Jurkat, Clone E6-1 (cell line): ENCODE measurements at places on chromosomes 3 and 15.

DNA sequence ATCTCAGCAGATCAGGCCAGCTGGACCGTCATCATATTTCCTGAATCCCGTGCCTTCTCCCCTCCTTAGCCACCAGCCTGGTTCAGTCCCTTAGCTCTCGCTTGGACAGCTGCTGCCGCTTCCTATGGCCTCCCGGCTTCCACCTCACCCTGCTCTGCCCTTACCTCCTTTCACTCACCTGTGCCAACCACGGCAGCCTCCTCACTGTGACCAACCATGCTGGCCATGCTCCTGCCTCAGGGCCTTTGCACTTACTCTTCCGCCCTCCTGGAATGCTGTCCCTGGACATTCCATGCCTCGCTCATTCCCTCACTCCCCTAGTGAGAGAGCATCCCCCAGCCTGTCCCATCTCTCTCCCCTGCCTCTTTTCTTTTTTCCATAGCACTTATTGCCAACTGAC lies 19.2 kb downstream of the GRIP2 start:
- no peak for DNase-seq

GRCh38 chr3:49602877-49603411 lies 48.7 kb downstream of the BSN start:
- peak; percentile 39 for DNase-seq

GRCh38 chr3:120726791-120727190 lies 15.5 kb downstream of the RABL3 start:
- DNase-seq = no peak

DNA sequence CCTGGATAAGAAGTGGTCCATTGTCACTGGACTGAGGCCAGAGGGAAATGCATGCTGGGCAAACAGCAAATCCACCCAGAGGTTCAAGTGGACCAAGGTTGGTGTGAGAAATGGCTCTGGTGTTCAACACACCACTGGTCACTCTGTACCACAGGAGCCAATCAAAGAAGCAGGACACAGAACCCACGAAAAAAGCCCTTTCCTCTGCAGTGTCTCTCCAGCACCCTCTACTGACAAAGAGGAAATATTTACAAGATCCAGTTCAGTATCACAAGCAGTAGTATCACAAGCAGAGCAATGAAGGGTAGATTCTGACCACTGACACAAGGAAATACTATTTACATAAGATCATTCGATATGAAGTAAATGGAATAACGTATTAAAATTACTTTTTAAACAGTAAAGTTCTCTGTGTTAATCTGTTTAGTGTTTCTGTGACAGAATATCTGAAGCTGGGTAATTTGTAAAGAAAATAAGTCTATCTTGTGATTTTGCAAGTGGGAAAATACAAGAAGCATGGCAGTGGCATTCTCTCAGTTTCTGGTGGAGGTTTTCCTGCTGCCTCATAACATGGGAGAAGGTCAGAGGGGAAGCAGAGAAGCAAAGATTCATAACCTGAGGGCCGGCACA lies 390.7 kb downstream of the EFHB start:
- DNase-seq = no peak

DNA sequence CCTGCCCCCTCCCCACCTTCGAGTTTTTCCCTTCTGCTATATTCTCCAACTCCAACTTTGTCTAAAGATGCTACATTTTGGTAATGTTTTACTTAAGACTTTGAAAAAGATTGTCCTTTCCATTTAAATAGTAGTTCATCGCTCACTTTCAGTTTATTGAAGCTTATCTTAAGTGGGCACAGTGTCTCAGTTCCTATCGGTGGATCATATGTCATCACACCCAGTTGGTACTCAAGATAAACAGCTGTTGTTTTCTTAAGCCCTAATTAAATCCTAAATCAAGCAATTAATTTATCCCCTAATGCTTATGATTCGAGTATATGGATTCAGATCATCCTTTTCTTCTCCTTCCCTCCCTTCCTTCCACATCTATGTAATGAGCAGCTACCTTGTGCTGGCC lies 210.7 kb downstream of the TLE3 start:
- DNase-seq = no peak

- no peak for DNase-seq
Observed at GRCh38 chr3:114490829-114491228, 197.0 kb downstream of the TIGIT start.

DNA sequence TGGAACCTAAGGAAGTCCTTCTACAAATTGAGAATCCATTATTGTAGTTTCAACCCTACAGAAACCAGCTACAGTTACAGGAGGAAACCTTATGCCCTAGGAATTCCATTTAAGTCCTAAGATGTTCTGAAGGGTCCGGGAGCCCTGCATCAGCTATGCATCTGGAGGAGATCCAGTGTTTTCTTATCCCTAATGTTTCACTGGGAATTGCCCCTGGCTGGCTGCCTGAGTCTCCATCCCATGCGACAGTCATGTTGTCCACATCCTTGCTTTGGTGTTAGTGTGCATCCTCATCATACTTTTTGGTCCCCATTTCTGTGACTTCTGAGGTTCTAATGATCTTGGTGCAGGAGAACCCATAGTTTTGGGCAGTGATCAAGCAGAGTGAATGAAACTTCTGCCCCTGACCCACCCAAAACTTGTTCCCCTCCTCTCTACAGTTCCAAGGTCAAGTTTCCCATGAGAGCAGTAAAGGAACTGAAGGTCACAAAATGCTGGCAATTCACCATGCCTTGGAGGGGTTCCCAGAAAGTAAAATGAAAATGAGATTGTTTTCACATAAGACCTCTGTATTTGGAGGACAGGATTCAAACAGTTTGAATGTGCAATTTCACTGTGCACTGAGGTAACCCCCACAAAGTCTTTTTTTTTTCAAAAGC lies 121.9 kb upstream of the PHLDB2 start:
- no peak for DNase-seq

DNA sequence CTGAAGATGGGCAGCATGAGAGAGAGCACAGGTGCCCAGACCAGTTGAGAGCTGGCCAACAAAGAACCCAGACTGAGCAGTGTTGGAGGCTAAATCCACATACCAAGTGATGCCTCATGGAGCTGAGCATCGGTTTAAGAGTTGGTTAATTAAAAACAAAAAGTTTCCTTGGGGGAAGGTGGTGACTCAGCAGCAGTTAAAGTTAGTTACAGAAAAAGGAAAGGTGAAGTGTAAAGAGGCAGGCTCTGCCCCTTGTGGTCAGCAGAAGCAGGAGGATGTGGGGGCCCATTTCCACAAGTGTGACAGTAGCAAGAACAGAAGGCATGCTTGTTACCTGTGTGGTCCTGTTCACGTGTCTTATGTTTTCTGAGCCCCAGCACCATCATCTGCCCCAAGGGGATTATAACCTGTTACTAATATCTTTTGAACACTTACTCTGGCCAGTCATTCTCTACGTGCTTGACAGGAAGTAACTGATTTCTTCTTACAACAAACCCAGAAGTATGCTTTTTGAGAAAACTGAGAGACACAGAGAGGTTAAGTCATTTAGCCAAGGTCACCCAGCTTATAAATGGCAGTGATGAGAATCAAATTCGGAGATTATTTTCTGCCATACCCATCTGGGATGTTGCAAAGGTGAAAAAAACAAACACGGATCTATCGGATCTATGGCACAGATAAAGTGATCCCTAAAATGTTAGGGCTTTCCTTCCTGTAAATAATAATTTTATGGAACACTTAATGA lies 91.0 kb downstream of the EPHB1 start:
- DNase-seq = peak; percentile 46

DNA sequence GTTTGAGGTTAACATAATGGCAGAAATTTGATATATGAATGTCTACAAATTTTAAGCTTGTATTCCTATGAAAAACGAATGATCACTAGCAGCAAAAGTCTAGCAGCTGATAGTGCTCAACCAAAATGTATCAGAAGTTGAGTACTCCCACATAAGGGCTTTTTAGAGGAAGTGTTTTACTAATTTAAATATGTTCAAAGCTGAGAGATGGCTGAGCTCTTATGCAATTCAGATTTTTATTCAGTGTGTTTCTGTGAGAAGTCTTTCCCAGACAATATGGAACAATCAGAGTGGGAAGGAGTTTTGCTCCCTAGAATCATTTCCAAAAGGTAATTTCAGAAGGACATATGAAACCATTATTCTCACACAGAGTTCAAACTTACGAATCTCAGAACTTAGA lies 327.0 kb downstream of the ZPLD1 start:
- DNase-seq = no peak

DNA sequence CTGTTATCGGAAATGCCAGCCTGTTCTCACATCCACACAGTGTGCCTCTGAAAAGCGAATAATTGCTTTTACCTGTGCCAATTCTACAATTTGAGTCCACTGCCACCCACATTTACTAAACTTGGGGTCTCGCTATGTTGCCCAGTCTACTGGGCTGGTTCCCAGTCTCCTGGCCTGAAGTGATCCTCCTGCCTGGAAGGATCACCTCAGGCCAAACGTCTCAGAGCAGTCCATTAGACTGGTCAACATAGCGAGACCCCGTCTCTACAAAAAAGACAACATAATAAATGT lies 827 bp upstream of the INO80 start:
- DNase-seq = no peak

DNA sequence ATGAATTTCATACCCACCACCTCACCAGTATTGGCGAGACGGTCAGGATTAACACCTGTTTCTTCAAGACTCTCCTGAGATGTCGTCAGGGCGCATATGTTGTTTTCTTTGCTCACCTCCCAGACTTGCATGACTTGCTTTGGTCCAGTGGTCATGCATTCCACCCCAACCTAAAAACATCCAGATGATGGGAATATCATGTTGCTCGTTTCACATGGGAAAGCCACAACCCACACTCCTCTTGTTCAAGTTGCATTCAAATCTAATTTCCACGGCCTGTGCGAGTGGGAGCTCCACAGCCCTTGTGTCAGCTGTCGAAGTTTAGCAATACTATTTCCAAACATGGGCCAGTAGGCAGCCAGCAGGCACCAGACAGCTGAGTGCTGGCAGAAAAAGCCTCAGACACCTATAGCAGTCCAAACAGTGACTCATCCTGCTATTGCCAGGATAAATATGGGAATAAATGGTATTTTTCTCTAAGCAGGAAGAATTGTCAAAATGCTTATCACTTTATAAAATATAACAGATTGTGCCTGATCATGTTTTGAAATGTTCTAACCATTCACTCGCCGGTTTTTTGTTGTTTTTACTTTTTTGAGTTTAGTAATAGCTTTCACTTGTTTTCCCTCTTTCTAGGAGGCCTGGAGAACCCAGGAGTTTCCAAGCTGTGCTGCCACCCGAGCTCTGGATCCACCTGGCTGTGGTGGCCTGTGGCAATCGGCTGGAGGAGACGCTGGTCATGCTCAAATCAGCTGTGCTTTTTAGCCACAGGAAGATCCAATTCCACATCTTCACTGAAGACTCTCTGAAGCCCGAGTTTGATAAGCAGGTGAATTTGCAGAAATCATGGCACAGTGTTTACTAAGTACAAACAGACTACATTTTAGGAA lies 20.1 kb downstream of the GXYLT2 start:
- DNase-seq = no peak

DNA sequence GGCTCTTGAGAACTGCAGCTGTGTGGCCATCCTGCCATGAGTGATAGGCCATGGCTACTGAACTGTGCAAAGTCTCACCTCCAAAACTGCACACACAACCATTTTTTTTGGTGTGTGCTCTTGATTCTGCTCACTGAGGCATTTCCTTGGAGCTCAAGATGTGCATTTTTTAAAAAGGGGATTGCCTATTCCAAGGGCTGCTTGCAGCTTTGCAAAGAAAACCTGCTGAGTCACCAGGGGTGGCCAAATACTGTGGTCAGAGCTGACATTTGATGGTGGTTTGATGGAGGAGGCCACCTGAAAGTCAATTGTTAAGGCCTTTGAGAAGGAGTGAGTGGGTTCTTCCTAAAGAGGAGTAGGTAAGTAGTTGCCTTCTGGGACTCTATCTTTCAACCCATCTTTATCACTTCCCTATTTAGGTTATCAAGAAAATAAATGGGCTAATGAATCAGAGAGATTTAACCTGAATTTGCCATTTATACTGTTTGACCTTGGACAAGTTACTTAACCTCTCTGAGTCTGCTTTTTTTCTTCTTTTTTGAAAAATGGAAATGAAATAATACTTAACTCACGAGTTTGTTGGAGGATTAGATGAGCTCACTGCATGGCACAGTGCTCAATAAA lies 87.9 kb downstream of the CHST2 start:
- no peak for DNase-seq

DNA sequence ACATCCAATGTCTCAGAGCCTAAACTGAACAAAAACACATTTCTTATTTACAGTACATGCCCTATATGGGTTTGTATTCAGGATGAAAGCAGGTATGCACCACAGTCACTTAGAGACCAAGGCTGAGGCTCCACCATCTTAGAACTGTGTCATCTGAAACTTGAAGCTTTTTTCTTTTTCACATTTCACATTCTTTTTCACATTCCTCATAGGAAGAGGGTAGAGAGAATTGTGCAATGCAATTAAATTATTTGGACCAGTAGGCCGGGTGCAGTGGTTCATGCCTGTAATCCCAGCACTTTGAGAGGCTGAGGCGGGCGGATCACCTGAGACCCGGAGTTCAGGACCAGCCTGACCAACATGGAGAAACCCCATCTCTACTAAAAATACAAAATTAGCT lies 591.0 kb downstream of the MECOM start:
- DNase-seq = no peak

DNA sequence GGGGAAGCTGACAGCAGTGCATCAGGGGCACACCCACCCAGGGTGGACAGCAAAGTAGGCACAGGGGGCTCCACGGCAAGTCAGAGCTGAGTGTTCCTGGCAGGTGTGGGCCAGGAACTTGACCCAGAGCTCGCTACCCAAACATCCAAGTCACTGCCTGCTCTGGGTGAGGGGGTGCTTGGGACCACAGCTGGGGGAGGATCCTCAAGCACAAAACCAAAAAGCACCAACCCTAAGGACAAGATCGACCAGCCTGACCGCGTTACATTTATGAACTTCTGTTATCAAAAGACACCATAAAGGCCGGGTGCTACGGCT lies 101.2 kb downstream of the CHSY1 start:
- no peak for DNase-seq
